ENCODE measurements at places on chromosomes 4 and X.

DNA sequence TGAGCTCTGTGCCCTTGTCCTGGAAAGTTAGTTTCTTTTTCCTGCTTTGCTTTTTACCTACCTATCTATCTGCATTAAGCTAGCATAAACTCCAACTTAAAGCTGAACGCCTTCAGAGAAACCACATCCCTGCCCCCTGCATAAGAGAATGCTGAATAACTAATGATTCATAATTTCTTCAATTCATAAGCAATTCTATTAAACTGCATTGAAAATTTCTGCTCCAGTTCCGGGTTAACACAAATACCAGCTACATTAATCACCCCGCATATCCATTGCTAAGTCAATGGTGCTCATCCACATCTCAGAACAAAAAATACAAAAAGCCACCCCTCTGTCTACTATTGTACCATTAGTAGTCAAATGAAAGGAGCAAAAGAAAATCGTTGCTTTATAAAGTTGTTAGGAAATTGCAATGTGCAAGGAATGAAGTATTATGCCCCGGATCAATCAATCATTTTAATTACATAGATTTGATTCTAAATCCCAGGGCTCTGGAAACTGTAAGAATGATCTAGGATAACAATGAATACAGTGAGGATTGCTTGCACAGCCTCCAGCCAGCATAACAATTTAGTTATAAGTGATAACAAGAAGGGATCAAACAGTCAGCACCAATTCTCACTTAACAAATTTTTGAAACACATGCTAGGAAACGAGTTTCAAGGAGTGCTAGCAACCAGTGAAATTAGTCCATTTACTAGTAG, 106.8 kb downstream of the ELOVL6 start:
- DNase-seq, result no peak

GRCh38 chrX:120016068-120016441, 61.4 kb downstream of the RHOXF2B start:
- DNase-seq, result no peak

GRCh38 chrX:131975851-131976250, 47.3 kb upstream of the STK26 start:
- DNase-seq, result no peak

DNA sequence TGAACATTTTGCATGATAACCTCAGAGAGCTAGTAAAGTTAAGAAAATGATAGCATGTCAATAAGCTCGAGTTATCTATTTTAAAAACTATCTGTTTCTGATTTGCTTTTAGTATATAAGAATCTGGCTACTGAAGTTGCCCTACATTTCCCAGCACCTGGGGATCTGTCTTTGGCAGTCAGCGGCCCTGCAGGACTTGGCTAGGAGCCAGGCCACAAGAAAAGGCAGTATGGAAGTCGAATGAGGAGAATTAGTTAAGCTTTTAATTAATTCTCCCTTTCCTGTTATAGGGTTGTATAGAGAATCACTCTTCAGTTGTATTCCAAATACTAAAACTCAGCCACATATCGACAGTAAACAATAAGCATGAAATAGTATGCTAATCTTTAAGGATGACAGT, 22.7 kb downstream of the POU4F2 start:
- no peak for DNase-seq

DNA sequence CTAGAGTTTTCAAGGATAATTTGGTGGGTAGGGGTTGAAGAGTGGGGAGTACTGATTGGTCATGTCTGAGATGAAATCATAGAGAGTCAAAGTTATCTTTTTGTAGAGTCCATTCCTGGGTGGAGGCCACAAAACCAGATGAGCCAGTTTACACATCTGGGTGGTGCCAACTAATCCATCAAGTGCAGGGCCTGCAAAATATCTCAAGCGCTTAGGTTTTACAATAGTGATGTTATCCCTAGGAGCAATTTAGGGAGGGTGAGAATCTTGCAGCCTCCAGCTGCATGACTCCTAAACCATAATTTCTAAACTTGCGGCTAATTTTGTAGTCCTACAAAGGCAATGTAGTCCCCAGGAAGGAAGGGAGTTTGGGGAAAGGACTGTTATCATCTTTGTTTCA, 988.3 kb upstream of the LCORL start:
- no peak for DNase-seq

GRCh38 chr4:61507091-61507490, 307.0 kb downstream of the ADGRL3 start:
- no peak for DNase-seq

- DNase-seq, result no peak
Measured at GRCh38 chr4:5435823-5436222, 272.5 kb downstream of the EVC2 start.

DNA sequence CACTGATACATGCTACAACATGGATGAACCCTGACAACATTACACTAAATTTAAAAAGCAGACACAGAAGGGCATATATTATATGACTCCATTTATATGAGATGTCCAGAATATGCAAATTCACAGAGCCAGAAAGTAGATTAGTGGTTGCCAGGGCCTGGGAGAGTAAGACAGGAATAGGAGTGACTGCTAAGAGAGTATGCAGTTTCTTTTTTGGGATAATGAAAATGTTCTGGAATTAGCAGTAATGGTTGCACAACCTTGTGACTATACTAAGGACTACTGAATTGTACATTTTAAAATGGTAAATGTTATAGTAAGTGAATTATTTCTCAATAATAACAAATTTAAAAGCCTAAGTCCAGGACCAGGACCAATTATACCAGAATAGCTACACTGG, 29.5 kb upstream of the NUP54 start:
- no peak for DNase-seq

GRCh38 chrX:29617725-29618124, 597.6 kb upstream of the MAGEB2 start:
- DNase-seq, result no peak

DNA sequence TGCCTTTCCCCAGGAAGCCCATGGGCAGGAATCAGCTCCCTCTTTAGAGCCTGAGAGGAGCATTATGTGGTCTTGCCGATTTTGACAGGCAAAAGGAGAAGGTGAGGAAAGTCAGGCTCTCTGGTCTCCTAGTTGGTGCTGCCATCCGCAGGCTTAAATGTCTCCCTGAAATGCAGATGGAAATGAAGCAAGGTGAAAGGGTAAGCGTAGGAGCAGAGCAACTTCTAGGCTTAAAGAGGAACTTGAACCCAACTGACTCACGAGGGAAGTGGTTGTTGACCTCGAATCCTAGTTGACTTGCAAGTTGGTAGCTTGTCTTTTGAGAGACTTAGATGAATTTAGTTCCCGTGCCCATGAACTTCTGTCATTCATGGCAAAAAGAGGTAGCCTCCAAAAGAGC, 205.9 kb downstream of the PTTG2 start:
- DNase-seq, result no peak

- no peak for DNase-seq
Measured at GRCh38 chrX:103733017-103733416, 22.3 kb downstream of the TMEM31 start.

- no peak for DNase-seq
Measured at GRCh38 chr4:77201857-77202256, 44.9 kb downstream of the CCNG2 start.

DNA sequence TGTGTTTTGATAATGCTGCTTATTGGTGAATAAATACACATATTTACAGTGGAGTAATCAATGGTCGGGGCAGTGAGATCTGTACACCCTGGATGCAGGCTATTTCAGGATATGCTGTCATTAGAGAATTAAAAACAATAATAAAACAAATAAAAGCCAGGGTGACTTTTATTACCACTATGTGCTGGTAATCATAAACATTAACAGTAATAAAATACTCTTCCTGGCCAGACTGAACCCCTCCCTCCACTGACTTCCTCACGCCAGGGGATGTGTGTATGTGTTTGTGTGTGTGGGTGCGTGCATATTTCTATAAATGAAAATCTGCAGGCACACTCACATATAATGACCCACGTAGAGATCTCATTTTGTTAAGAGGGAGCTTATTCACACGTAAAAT, 98.0 kb upstream of the MAP9 start:
- DNase-seq, result no peak

DNA sequence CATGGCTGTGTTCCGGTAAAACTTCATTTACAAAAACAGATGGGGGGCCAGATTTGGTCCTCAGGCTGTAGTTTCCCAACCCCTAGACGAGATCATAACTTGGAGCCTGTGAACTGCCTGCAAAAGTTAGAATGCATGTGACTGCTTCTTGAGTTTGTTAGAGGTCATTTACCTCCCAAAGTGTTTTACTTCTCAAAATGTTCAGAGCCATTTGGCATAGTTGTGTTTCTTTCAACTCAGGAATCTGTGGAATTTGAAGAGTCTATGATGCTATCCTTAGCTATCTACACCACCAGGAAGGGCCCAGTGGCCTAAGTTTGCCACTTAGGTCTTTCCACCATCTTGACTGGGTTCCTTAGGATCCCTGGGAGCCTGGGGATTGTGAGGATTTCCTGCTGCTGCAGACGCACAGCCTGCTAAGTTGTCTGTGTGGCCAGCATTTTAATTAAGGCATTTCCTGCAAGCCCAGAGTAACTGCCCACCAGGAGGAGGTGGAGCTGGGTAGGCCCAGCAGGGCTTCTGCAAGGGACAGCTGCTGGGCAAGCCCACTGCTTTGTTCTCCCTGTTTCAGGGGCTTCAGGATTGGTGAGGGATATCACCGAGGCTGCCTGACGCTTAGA, 53.1 kb downstream of the CCNI start:
- DNase-seq, result no peak

DNA sequence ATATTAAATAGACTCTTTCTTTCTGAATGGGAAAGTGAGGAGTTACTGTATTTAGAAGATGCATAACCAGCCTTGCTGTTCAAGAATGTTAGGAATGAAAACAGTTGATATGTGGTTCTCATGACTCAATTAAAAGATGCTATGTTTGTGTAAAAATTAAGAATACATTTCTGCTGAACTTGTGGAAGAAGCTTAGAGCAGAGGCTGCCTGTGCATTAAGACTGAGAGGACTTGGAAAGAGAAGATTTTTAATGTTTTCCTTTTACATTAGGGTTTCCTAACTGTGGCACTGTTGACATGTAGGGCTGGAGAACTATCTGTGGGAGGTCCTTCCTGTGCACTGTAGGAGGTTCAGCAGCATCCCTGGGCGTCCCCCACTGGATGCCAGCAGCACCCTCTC, 137.7 kb downstream of the GPR143 start:
- DNase-seq, result no peak

- no peak for DNase-seq
Measured at GRCh38 chrX:13235930-13236329, 83.9 kb downstream of the ATXN3L start.

GRCh38 chr4:57154191-57154590, 44.0 kb upstream of the IGFBP7 start:
- DNase-seq, result no peak

DNA sequence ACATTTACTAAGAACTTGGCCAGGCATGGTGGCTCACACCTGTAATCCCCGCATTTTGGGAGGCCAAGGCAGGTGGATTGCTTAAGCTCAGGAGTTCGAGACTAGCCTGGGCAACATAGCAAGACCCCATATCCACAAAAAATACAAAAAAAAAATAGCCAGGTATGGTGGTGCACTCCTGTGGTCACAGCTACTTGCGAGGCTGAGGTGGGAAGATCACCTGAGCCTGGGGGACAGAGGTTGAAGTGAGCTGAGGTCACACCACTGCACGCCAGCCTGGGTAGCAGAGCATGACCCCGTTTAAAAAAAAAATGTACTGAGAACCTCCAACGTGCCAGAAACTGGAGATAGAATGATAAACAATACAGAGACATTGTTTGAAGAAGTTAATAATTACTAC, 8.0 kb downstream of the OPRPN start:
- no peak for DNase-seq

GRCh38 chr4:100208964-100209363, 18.7 kb upstream of the DDIT4L start:
- DNase-seq, result no peak

DNA sequence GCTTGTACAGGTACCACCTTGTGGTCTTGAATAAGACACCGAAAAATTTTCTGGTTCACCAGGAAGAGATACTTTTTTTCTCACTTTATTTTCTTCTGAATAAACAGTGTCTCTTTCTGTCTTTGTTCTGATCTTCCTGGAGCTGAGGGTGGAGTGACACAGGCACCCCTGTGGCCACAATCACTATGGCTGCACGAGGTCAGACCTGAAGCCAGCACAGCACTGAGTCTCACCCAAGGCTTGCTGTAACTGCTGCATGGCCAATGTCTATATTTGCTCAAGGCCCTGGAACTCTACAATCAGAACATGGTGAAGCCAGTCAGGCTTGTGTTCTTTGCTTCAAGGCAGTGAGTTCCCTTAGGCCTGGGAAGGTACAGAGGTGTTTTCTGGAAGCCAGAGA, 87.2 kb downstream of the GPR174 start:
- DNase-seq, result no peak

DNA sequence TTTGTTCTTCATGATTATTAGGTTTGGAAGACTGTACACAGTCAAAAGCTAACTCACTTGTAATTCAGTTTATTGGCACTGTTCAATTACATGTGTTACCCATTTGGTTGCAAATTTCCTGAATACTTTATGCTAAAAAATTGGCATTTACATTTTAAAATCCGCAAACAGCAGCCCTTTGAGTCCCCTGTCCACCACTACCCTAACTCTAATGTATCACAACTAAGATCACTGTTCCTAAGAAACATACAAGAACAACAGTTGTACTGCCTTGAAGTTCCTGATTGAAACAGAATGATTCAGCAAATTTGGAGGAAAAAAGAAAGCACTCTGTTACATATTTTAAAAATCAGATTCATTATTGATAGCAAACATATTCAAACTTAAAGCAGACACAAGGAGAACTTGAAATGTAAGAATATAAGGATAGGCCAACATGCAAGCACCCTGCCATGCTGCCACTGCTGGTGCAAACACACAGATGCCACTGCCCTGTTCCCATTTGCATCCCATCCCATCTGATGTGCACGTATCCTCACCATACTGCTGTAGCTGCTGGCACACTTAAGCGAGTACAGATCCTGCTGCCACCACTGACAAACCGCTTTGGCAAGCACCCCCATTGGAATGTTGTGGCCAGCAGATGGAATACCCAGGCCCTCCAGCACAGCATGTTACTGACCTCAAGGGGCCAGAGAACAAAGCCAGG, 343.4 kb downstream of the PPP1R2C start:
- no peak for DNase-seq

GRCh38 chr4:85491527-85491926, 16.6 kb downstream of the ARHGAP24 start:
- DNase-seq, result no peak

- DNase-seq, result no peak
Measured at GRCh38 chrX:57929373-57929772, 19.1 kb upstream of the ZXDA start.

DNA sequence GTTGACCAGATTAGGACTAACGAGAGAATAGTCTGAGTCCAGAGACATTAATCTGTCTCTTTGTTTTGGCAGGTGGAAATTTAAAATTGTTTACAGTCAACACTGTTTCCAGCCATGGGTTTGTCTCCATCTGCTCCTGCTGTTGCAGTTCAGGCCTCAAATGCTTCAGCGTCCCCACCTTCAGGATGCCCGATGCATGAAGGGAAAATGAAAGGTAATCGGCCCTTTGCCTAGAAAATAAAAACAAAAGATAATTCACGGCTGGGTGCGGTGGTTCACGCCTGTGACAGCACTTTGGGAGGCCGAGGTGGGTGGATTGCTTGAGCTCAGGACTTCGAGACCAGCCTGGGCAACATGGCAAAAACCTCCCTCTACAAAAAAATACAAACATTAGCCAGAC, 815 bp downstream of the HCCS start:
- no peak for DNase-seq

Measured in stimulated activated CD4-positive, alpha-beta T cell treated with anti-CD3 and anti-CD28 coated beads, Interleukin-2, amount 100 ng/mL, for 24 hours (primary cell).